Right renal cortex interstitium (tissue), 3 donors: ENCODE measurements at places on chromosomes 16 and 17.

GRCh38 chr16:23174622-23175021 is 7.9 kb upstream of the SCNN1G start:
- DNase-seq: no peak

DNA sequence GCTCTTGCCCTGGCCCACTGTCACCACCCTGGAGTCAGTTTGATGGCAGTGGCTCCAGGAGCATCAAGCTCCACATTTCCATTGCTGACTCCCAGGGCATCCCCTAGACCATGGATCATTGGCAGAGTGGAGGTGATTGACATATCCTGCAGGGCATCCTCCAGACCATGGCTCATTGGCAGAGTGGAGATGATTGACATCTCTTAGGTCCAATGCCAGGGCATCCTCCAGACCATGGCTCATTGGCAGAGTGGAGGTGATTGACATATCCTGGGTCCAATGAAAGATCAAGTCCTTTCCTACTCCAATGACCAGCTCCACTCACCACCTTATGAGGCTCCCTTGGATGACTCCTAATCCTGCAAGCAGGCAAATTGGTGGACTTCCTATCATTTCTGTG is 174.3 kb upstream of the NLRP1 start:
- no peak for DNase-seq

GRCh38 chr16:85869785-85870558 is 29.0 kb upstream of the IRF8 start:
- DNase-seq: no peak

GRCh38 chr16:69861292-69862030 is 89.7 kb upstream of the CLEC18A start:
- DNase-seq: peak; percentile 41

DNA sequence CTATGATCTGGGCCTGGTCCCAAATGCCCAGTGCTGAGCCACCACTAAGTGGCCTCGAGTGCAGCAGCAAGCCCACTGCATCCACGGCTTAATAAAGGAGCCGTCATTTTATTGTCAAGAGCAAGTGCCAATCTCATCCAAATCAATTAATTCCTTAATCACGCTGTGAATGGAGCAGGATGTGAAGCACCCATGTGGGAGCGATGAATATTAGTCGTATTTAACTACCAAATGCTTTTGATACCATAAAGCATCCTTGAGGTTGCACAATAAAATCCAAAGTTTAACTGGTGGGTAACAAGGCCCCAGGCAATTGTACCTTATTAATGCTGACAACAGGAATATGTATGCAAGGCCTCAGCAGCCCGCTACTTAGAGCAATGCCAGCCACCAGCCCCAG is 226.0 kb upstream of the C16orf82 start:
- no peak for DNase-seq

DNA sequence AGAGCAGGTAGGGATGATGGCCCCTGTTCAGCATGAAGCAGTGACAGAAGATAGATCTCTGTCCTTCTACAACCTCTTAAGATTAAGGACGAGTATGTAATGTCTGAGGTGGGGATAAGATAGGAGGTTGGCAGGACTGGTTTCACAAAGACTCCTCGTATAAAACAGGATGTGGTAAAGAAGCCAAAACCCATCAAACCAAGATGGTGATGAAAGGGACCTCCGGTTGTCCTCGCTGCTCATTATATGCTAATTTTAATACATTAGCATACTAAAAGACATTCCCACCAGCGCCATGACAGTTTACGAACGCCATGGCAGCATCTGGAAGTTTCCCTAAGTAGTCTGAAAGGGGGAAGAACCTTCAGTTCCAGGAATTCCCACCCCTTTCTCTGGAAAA is 27.3 kb downstream of the MIS12 start:
- no peak for DNase-seq
